Activated CD4-positive, alpha-beta T cell treated with anti-CD3 and anti-CD28 coated beads, Interleukin-2, Interleukin-6, amounts not matched to agents 100 ng/mL and 50 ng/mL, durations not matched to agents 16 hours and 8 hours (primary cell): ENCODE measurements at places on chromosomes 4 and X.

DNA sequence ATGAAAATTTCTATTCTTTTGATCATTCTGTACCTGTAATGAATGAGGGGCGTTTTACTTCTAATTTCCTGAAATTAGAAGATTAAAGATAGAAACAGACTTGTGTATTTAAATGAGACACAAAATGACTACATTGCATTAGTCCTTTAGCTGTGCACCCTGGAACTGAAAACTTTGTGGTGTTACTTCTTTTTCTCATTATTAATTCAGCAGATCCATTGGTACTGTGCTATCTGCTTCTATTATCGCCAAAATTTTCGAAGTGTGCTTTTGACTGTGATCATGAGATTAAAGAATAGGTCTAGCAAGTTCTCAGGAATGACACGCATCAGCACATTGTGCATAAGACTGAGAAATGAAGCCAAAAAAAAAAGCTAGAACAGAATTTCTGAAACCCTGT lies 1938.9 kb upstream of the TENM3 start:
- DNase-seq, result no peak

DNA sequence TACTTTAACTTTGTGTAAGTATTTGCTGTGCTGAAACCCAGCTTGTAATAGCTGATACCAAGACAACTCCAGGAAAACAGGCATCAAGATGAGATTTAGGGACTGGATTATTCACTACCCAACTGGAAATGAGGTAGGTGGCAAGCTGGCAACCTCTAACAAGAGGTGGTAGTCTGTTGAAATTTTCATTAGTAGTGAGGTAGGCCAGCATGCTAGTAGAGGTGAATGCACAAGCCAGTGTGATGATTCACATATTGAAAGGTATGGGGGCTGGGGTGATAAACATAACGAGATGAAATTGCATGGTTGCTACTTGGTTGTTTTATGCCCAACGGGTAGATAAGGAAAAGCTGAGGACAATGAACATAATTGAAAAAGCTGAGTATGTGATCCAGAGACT lies 8.5 kb upstream of the TMPRSS11D start:
- no peak for DNase-seq

DNA sequence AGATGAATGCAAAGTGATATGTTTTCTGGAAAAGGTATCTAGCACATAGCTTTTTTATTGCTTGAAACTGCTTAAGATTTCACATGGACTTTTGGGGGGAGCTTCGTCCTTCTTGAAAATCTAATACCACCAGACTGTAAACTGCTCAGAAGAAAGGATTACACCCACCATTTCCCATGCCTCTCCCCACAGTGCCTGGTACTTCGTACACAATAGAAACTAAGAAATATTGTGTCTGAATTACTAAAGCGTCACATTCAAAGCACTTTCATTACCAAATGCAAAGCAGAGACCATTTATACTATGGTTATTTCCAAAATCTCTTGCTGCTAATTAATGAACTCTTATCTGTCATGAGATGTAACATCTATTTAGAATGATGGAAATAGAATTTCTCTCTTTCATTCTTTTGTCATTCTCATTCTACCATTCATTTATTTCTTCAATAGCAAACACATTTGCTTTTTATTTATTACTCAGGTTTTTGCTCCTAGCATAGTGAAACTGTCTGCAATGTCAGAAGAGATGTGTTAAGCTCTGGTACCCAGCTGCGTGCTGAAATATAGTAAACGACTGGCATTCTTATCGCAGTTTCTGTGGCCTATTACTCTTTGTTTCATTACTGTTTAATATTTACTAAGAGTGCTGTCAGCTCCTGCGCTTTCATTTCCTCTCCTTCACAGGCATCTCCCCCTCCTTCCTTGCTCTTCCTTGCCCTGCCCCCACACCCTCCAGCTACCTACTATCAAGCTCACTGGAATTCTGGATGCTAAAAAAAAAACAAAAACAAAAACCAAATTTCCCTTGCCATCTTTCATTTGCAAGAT lies 51.4 kb upstream of the RAPGEF2 start:
- DNase-seq, result peak; percentile 12

DNA sequence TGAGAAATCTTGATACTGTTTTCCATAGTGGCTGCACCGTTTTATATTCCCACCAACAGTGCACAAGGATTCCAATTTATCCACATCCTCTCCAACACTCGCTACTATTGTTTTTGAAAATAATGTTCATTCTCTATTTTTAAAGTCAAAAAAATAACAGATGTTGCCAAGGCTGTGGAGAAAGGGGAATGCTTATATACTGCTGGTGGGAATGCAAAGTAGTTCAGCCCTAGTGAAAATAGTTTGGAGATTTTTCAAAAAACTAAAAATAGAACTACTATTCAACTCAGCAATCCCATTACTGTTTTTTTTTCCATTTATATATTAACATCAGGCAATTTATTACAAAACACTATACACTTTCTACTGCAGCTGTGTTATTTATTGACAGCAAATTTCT lies 208.7 kb downstream of the CBLL2 start:
- DNase-seq, result no peak

- no peak for DNase-seq
These were observed 18.7 kb upstream of the ADD1 start for GRCh38 chr4:2824836-2825381.

DNA sequence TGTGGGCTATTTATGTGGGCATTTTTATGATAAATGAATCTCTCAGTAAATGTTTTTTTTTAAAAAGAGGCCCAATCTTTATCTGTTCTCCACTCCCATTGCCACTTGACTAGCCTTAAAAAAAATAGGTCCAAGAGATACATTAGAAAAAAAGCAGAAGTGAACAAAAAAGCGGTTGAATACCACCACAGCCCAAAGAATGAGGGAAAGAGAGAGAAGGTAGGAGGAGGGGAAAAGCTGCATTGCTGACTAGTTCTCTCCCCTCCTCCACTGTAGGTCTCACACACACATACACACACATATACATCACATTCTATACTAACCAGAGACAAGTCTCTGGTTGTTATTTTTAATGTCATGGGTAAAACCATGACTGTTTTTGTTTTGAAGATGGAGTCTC lies 95.8 kb upstream of the IL13RA1 start:
- no peak for DNase-seq

DNA sequence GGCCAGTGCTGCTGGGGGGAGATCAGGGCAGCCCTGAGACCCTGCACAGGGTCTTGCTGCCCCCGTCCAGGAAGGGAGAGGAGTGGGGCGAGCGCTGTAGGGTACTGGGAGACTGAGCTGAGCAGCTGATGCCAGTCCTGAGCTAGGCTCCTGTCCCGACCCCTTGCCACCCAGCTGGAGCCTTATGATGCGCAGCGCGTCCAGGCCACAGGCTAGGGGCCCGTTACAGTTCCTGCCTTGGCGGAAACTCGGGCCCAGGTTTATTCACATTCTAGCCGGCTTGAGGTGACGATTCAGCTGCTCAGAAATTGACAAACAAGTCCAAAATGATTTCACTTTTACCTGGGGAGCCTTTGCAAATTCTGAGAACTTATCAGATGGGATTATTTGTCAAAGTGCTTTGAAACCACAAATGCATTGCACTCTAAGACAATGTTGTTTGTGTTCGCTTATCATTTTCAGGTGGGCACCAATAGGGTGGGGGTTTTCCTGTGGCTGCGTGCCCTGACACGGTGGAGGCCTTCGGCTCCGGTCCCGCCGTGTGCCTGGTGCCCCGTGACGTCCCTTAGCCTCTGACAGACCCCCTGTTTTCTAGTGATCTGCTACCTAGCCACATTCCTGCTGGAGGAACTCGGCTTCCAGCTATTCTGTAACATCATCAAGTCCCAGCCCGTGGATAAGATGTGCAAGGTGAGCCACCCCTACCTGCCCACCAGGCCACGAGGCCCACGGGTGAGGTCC lies 18.9 kb downstream of the CFAP99 start:
- DNase-seq, result no peak

DNA sequence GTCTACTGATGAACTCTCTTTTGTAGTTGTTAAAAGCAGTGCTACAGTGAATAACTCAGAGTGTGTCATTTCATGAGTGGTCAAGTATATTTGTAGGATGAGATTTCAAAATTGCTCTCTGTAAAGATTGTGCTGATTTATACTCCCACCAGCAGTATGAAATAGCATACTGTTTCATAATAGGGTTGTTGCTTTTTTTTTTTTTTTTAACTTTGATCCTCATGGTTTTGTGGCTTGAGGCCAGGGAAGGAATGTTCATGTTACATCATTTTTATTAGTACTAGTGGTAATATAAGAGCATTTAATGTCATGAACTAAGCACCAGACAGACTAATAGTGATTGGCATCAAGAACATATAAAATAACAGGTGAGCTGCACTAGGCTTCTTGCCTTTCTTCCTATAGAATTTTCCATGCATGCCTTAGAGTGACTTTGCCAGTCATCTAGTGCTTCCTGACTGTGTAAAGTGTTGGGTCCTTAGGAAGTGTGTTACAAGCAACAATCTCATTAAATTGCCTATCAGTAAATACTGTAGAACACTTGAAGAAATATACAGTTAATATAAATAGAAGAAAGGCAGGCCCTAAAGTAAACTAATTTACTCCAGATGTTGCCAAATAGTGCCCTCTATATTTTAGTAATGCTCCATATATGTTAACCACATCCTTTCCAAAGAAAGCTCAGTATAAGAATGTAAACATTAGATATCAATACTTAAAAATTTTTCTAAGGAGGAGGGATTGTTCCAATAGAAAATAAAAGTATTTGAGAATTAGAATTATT lies 38.6 kb upstream of the MSMO1 start:
- DNase-seq, result no peak
